ENCODE measurements at places on chromosomes 2 and 18.
A peak's percentile ranks its signal among the peaks of the same experiment; 100 is the strongest.

GRCh38 chr2:239601201-239601851 is 200.5 kb upstream of the HDAC4 start:
- no peak for DNase-seq

DNA sequence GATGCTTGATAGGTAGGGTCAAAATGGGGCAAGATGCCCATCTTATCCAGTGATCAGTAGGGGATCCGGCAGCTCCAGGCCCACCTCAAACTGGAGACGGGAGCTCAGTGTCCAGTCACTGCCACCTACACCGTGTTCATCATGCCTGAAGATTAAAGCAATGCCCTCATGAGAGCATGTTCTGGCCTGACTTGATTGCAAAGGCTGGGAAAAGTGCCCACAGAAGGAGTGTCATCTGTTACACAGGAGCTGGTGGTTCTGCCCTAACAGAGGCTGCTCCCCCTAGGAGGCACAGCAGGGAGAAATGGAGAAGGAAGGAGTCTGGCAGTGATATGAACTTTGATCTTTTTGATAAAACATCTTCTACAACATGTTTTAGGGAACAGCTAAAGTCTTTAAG is 92.3 kb downstream of the CCBE1 start:
- DNase-seq: no peak

GRCh38 chr2:165970663-165971062 is 17.1 kb upstream of the TTC21B start:
- no peak for DNase-seq

DNA sequence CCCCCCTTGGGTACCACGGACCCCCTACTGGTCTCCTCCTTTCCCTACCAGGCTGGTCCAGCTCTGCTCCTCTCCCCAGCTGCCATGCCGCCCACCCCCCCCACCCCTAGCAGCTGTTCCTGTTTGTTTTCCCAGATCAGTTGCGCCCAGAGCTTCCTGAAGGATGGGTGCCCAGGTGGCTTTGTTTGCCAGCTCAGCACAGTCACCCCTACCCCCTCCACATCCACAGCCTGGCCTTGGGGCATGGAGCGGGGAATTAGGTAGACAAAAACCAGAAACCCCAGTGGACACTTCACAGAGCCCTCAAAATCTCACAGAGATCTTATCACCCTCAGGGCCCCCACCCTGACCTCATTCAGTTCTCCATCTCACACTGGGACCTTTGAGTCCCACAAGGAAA is 3.7 kb upstream of the CRYBA2 start:
- DNase-seq: peak; percentile 89

DNA sequence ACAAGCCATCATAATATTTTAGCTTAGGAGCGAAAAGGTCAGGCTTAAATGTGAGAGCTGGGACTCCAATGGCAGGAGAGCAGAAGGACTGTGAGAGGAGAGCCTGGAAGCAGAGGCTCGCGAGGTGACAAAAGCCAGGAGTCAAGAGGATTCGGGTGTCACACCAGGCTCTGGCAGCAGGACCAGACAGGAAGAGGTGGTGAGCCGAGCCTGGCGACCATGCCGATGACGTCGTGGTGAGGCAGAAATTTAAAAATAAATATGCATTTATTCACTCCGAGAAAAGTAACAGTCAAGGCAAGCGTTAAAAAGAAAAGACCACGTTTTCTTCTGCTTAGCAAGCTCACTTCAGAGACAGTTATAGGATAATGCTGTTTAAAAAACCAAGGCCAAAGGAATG is 31.3 kb upstream of the ZNF236 start:
- no peak for DNase-seq
